ENCODE measurements at places on chromosomes 16 and 17. TPM values are rescaled to one million over a fixed set of nuclear protein-coding genes. Genes with fewer than 3 reads are reported as not detected.

Gene MAPT
- 1.7 TPM for total RNA-seq

GRCh38 chr16:6280055-6280454 lies 1052.6 kb upstream of the RBFOX1 start:
- no peak for DNase-seq

DNA sequence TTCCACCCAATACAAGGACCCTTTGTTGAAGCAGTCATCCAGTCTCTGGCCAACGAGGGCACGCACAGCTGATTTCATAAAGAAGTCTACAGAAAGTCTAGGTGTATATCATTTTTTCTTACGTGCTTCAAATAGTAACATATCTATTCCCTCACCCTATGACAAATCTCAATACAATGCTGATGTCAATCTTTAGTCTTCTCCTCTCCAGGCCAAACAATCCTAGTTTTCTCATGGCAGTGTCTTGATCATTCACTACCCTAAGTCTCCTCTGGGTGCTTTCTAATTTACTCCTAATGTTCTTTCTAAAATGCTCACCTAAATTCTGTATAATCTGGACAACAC lies 92.6 kb downstream of the CACNG1 start:
- no peak for DNase-seq

Gene MRPL12
- total RNA-seq: not detected

GRCh38 chr16:1621851-1622250 lies 9.7 kb downstream of the CRAMP1 start:
- DNase-seq: no peak

Gene BCL6B
- total RNA-seq: 35.2 TPM

Gene LHX1
- 2.9 TPM for total RNA-seq

DNA sequence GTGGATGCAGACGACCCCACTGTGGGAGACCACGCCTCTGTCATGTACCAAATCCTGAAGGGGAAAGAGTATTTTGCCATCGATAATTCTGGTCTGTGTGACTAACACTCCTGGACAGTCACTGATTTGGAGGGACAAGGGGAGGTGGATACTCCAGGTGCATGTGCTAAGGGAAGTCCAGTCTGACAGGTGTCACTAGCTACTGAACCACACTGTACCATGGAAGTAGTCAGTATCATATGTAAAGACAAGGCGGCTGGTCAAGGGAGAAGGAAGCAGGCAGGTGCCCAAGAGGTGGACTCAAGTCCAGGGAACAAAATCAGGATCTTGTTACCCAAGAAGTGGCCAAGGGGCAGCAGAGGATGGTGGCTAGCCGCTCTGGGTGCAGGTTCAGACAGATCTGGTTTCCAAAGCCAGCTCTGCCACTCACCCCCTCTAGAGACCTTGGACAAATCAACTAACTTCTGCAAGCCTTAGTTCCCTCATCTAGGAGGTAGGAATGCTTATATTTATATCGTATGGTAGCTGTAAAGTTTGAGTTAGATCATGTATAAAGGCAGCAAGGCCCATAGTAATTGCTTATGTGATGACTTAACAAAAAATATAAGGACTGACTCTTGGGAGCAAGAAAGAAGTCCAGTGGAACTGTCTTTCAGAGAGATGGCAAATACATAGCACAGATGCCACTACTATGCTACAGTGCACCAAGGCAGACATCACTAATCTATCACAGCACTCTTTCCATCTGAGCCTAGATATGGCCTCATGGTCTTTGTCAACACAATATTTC lies 22.1 kb downstream of the CDH5 start:
- no peak for DNase-seq

DNA sequence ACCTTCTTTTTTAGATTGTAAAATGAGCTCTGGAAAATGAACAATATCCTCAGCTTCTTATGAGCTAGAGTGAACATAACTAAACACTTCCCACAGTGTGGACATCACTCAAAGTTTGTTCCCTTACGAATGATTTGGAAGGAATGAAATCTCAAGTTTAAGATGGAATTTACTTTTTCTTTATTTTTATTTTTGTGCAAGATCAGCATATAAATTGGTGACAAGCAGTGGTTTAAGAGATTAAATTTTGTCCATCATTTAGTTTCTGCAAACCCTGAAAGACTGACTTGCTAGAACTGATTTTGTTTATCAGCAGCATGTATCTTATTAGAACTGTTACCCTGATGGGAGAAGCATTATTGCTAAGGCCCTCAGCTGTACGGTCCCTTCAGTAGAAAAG lies 420.1 kb downstream of the CDH8 start:
- DNase-seq: no peak

Gene ITGAL
- 3.1 TPM for total RNA-seq

Measured in umbilical cord (tissue), 2 donors.